Activated naive CD8-positive, alpha-beta T cell treated with anti-CD3 and anti-CD28 coated beads for 36 hours (primary cell): ENCODE measurements at places on chromosomes 12 and 14.

- no peak for DNase-seq
These were observed 7.5 kb upstream of the FOXG1 start for GRCh38 chr14:28758885-28759652.

- no peak for DNase-seq
These were observed 19.8 kb downstream of the PTPRB start for GRCh38 chr12:70617450-70617849.

DNA sequence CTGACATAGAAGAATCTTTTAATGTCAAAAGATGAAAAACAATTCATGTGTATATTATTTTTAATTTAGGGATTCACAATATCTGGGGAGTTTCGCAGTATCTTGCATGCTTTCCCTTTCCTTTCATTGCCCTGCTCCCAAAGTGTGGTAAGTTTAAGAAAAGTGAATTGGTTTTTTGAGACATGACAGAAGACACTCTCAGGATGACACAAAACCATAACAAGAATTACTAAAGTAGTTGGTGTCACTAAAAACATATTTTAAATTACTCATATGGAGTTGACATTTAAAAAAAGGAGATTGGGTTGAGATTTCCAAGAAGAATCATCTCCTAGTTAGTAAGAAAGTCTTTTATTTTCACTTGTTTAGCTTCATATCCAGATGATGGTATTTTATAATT is 5.1 kb upstream of the PCNX1 start:
- no peak for DNase-seq

- DNase-seq: no peak
These were observed 166.7 kb upstream of the LHX5 start for GRCh38 chr12:113638460-113638775.

- no peak for DNase-seq
These were observed 524.8 kb upstream of the ATP2B1 start for GRCh38 chr12:90233168-90234100.

DNA sequence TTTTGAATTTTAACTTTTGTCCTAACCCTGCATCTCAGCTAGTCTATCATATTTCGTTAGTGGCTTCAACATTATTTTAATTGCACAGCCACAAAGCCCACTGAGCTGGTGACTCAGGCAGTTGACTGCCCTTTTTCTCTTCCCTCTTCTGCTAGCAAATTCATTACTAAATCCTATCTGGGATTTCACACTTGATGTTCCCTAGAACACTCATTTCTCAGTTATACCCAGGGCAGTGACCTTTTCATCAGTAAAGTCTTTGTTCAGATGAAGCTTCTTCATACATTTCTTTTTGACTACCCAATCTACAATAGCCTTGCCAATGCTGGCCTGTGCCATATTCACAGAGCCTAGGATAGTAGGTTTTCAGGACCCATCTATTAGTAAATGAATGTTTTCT is 107.0 kb downstream of the ATXN7L3B start:
- DNase-seq: no peak

- DNase-seq: no peak
These were observed 8.5 kb upstream of the SERPINA5 start for GRCh38 chr14:94572637-94573303.

DNA sequence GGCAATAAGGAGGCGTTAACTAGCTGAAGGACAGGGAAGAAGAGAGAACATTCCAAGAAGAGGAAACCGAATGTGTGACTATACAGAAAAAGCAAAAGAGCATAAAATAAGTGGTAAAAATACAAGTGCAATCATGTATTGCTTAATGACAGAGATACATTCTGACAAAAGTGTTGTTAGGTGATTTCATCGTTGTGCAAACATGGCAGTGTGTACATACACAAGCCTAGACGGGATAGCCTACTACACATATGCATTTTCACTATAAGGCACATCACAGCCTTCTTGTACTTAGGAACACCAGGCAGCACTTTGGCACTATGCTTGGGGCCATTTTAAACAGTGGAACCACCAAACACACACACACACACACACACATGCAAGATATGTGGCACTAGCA is 299.3 kb downstream of the BCAT1 start:
- DNase-seq: no peak

GRCh38 chr12:497501-498160 is 37.9 kb downstream of the B4GALNT3 start:
- DNase-seq: no peak

DNA sequence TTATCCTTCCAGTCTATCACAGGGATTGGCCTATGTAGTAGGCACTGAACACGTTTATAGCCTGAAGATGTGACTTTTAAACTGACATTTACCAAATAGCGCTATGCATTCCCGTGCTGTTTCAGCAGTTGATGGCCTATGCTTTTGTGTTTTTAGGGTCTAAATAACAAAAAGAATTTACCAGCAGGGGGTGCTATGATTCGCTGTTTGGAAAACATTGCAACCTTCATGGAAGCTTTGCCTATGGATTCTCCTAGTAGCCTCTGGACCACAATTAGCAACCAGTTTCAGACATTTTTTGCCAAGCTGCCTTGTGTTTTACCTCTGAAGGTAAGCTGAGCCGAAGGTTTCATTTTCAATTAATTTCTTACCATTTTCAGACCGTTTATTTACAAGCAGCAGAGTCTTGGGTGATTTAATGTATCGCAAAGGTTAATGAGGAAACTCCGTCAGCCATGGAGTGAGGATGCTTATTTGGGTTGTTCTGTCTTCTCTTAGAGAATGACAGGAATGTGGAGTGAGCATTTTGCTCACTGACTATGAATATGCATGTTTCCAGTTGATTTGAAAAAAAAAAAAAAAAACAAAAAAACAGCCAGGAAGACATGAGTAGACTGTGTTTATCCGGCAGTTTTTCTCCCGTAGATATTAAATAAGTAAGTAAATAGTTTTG is 133.1 kb downstream of the PRIMA1 start:
- DNase-seq: no peak

GRCh38 chr12:125202421-125202820 is 137.2 kb downstream of the AACS start:
- no peak for DNase-seq

DNA sequence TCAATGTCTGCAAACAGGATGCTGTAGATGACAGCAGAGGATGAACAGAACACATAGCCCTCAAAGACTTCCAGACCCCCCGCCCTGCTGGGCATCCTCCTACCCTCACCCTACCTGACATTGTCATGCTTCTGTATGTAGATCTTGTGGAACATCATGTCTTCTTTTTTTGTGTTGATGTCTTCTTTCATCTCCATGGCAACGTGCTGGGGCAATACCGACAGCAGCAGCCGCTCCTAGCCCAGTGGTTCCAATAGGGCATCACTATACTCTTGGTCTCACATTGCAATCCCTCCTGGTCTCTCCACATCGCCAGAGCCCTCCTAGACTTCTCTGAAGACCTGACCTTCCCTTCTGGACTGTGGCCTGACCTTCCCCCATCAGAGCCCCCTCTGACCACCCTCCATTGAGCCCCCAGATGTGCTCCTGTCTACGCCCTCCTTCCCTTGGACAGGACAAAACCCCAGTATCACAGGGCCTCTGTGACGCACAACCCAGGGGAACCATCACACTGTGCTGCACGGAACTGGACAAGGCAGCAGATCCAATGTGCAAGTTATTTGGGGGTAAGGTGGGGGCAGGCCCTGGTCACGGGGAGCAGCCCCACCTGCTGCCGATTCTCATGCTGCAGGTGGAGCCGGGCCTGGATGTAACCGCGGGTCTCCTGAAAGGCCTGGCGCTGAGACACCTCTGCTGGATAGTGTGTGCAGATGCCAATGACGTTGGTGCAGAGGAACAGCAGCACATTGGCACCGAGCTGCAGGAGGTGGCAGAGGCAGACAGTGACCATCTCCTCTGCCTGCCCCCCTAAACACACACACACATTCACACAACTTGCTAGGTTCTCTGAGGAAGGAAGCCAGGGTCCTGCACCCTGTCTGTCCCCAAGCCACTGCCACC is 11.1 kb downstream of the ADCY6 start:
- DNase-seq: no peak

DNA sequence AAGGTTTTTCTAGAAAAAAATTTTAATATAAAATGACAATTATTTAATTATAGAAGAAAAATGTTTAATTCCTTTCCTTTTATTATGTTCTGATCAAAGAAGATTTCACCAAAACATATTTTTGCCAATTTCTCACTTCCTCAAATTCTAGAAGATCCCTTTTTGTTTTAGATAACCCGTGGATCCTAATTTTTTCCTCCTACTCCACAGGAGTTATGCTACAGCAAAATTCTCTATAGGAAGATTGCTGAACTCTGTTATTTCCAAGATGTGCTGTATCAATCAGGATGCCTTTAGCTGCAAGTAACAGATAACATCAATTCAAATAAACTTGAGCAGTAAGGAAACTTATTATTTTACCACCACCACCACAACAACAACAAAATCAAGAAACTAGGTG is 3.8 kb upstream of the SNX6 start:
- no peak for DNase-seq

GRCh38 chr12:96211988-96212387 is 17.8 kb downstream of the ELK3 start:
- no peak for DNase-seq

- DNase-seq: no peak
These were observed 10.6 kb upstream of the ART4 start for GRCh38 chr12:14853961-14854360.
